ENCODE measurements at places on chromosomes 16 and 17.

DNA sequence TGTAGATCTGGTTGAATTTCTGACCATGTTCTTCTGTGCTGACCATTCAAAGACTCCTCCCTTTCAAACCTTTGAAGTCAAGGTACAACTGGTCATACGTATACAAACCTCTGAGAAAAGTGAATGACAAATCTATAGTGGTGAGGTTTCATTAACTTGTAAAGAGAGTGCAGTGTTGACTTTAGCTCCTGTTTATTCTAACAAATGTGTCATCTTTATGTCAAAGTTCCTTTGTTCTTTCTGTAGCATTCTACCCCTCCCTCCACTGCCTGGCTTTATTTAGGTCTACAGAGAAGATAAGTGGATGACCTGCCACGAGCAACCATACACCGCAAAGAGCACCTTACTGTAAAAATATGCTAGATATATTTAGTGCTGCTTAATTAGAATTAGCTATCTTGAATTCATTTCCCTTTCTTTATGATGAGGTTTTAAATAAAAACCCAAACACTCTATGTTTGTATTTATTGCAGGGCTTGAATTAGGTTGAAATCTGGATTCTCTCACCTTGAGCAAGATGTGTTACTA is 520.0 kb upstream of the CDH11 start:
- DNase-seq: no peak

GRCh38 chr16:84751241-84751640 is 51.4 kb downstream of the USP10 start:
- no peak for DNase-seq

DNA sequence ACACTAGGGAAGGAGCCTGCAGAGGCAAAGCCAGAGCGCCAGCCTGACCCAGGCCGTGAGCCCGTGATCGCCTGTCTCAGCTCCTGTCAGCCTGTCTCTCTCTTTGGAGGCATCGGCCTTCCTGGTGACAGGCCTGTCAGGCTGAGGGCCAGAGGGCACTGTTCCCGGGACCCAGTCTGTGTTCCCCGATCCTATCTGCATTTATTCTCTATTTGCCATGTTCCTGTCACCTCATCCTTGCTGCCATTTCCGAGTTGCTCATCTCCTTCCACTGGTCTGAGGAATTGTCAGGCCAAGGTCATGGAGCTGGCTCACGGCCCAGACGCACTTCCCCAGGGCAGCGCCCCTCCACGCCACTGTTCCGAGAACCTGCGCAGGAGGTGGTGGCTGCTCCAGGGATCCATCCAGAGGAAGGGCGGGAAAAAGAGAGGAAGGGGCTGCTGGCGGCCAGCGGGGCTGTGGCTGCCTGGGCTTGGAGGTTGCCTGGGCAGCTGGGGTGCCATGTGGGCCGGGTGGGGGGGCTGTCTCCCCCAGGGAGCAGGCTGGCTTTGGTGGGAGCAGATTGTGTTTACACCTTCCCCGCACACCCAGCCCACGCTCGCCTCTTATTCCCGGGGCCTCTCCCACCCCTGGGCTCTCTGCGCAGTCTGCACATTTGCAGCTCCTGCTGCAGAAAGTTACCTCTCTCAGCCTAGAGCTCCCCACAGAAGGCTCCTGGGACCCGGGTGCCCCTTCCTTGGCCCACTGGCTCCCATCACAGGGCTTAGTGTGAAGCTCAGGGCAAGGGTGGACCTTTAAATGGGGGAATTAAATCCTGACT is 4.9 kb downstream of the PRCD start:
- no peak for DNase-seq

GRCh38 chr17:17722906-17723353 is 41.7 kb downstream of the RAI1 start:
- no peak for DNase-seq

GRCh38 chr16:85530370-85530739 is 82.8 kb upstream of the GSE1 start:
- DNase-seq: no peak

- DNase-seq: no peak
Observed at GRCh38 chr16:67108931-67109406, 772 bp upstream of the PHAF1 start.

DNA sequence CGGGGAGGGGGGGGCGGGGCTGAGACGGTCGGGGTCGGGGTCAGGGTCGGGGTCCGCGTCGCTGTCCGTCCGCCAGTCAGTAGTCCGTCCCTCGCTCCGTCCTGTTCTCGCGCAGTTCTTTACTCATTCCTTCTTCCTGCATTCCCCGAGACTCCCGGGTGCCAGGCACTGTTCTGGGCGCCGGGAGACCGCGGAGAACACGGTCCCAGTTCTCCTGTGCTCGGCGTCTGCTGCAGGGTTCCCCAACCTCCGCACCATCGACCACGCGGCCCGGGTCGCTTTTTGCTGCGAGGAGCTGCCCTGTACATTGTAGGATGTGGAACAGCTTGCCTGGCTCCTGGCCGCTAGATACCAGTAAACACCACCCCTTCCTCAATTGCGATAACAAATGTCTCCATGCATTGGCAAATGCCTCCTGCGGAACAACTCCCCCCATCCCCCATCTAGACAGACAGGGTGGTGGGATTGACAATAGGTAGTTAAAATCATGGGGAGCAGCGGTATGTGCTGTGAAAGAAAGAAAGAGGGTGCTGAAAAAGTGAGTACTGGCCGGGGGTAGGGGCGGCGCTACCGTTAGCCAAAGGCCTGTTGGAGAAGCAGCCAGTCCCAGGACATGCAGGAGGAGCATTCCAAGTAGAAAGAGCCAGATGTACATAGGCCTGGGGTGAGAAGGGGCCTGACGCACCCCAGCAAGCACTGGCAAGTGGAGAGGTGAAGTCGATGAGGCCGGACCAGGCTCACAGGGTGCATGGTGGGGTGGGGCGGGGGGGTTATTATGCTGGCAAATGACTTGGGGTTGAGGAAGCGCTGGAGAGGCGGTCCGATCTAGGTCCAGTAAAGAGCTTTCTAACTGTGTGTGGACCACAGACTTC is 631 bp downstream of the TRAF7 start:
- no peak for DNase-seq

DNA sequence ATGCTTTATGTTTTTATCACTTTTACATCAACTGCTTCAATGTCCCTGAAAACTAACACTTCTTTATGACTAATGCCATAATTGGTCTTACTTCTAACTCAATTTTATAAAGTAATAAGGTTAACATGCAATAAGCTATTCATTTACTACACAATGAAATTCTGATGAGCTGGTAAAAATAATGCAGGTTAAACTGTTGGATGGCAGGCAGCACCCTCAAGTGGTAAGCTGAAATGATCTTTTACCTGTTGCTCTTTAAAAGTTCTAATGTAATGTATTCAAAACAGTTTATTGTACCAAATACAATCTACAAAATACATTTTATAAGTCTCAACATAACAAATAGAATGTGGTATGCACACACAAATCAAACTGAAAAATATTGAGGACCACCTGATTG is 1280.3 kb downstream of the CDH8 start:
- DNase-seq: no peak

DNA sequence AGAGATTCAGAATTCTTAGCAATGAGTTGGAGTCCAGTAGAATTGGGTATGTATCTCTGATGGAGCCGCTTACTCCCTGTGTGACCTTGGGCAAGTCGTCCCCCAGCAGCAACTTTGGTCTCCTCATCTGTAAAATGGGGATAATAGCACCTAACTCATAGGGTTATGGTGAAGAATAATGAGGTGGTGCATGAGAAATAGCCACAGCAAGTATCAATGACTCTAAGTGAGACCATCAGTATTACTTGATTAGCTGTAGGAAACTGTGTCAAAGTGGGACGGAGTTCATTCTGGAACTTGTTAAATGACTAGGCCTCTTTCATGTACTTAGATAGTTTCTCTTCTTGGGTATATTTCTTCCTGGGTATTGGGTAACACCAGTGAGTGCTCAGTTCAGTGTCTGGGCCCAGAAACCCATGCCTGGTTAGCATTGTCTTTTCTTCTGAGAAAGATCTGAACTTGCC is 6.4 kb downstream of the PRKCB start:
- DNase-seq: peak; percentile 51

DNA sequence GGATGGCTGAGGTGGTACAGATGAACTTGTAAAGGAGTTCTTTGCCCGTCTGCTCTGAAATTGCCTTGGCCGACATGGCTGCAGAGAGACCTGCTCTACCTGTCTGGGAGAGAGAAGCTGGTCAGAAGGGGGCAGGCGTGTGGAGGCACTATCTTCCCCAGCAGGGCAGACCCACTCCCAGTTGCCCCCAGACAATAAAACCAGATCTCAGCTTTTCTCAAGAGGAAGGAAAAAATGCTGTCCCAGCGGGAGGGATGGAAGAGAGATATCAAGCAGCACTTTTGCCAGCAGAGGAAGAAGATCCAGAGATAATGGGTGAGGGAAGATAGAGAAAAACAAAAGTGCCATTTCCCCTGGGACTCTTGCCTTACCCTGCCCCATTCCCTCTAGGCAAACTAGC is 5.0 kb downstream of the ACLY start:
- no peak for DNase-seq

DNA sequence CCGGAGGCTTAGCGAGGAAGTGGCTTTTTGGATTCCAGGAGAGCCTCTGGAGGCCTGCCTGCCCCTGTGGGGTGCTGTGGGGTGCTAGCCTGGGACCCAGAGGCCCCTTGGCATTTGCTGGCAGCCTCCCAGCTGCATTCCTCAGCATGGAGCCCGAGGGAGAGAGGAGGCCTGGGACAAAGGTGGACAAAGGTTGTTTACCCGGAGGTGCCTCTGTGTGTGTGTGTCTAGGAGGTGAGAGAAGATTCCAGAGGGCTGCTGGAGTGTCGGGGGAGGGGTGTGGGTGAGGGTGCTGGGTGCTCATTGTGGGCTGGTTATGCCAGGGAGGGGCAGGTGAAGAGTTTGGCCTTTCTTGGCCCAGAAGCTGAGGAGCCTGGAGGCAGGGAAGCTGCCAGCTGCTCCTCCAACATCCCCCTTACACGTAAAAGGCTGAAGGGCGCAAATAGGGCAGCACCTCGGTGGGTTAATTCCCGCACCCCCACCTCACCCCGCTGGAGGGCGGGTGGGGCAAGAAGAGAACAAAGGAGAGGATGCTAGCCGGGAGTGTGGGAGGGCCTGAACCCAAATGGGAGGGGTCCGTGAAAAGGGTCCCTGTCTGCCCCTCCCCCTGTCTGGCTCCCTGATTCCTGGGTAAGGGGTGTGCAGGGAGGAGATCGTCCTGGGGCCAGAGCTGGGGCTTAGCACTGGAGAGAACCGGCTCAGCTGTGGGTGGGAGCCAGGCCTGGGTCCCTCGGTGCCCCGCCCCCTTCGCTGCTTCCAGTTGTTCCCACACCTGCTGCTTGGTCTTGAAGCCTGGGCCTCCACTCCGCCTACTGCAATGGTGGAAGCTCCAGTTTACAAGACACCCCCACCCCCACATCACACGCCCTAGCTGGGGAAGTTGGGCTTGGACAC is 9.9 kb downstream of the HEXIM2 start:
- no peak for DNase-seq

- peak; percentile 83 for DNase-seq
Observed at GRCh38 chr17:17440010-17440843, 36.6 kb upstream of the MED9 start.

DNA sequence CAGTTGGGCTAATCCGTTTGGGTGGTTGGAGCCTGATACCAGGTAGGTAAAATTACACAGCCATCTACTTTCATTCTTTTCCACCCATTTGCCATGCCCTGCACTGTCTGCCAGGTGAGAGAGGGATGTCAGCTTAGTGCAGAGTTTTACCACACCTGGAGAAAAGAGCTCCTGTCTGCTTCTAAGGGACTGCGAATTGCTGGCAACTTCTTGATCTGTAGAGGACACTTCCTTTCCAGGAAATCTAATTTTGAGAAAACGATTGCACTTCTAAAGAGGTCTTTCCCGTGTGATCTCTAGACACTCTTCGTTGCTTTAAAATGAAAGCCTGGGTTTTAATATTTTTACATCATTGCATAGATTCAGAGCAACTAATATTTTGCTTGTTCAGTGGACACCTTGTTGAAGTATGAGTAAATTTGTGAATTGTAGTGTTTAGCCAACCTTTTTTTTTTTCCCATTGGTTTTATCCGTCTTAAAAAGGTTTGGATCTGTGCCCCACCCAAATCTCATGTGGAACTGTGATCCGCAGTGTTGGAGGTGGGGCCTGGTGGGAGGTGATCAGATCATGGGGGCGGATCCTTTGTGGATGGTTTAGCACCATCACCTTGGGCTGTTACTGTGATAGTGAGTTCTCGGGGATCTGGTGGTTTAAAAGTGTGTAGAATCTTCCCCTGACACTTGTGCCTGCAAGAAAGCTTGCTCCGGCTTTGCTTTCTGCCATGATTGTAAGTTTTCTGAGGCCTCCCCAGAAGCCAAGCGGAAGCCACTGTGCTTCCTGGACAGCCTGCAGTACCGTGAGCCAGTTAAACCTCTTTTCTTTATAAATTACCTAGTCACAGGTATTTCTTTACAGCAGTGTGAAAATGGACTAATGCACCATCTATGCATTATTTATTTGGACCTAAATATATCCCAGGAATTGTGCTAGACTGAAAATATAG is 104.6 kb downstream of the PRKCA start:
- DNase-seq: peak; percentile 73

GRCh38 chr17:79023180-79023705 is 726 bp upstream of the C1QTNF1 start:
- no peak for DNase-seq

DNA sequence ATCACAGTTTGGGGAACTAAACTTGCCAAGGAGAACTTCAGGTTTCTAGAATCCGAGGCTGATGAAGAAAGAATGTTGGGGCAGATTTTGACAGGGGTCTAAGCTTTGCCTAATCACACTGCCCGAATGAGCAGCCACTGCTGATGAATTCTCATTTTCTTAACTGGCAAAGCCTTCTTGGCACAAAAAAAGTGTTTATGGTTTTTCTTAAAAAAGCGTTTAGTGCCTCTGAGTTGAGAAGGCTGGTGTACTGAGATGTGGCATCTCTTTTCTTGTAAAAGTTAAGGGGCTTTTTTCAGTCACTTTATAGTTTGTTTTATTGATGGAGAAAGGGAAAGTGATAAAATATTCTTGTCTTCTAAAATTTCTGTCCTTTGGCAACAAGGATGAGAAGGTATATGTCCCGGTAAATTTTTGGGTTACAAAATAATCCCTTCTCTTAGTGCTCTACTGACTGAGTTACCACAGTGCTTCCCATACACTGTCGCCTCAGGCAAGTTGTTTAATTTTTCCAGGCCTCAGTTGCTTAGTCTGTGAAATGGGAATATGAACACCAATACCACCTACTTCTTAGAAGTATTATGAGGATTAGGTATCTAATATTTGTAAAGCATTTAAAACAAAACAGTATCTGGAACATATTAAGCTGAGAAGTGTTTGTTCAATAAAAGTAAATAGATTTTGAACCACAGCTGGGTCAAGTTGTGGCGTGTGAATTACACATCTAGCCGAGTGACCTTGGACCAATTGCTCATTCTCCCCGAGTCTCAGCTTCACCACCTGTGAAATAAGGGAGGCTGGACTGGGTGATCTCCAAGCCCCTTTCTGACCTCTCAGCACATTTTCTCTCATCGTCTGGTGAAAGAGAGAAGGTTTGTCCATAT is 320.8 kb downstream of the HAPSTR1 start:
- DNase-seq: no peak

DNA sequence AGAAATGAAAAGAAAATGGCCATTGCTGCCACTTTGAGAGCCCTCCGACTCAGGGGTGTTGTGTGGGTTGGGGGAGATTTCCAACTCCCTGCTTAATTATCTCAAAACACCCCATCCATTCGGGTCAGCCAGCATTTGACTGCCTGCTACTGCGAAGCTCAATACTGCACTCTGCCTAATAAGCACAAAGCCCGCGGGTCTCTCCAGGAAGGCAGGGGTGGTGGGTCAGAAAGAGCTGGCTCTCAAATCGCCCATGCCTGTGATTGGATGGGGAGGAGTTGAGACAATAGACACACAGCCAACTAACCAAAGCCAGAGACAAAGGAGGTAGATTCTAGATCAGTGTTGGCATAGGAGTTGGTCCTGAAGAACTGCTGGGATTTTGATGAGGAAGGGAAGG is 2.3 kb upstream of the XAF1 start:
- no peak for DNase-seq

- DNase-seq: no peak
Observed at GRCh38 chr16:80283466-80284392, 257.1 kb upstream of the DYNLRB2 start.
